ENCODE measurements at places on chromosomes 2 and 18. TPM values are rescaled to one million over a fixed set of nuclear protein-coding genes. Genes with fewer than 3 reads are reported as not detected.

The CD207 gene
- total RNA-seq, result not detected

The IL1R2 gene
- 3.8 TPM for total RNA-seq

GRCh38 chr2:54546923-54547720 is 91.0 kb downstream of the SPTBN1 start:
- peaks cover 52% of the 10 kb centered on the region for H3K4me1 ChIP-seq
- no peaks in the 10 kb centered on the region for H3K27me3 ChIP-seq

DNA sequence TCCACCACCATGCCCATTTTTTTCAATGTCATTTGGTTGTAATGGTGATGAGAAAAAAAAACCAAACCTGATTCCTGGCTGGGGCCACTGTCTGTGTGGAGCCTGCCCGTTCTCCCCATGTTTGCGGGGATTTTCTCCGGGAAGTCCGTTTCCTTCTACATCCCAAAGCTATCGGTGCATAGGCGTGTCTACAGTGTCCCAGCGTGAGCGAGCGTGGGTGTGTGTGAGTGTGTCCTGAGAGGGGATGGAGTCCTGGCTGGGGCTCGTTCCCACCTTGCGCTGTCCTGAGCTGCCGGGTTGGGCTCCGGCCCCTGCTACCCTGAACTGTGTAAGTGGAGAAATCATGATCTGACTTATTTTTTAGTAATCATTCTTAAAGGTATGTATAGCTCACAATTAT is 7.3 kb upstream of the ZAP70 start:
- no peaks in the 10 kb centered on the region for H3K36me3 ChIP-seq
- no peak overlapping the region for H3K4me3 ChIP-seq
- H3K4me1 ChIP-seq, result 0 out of 2 replicates have a peak, but pooled peaks cover 4% of the 10 kb centered on the region
- peaks cover 19% of the 10 kb centered on the region for H3K27me3 ChIP-seq

- no peaks in the 10 kb centered on the region for H3K36me3 ChIP-seq
- H3K4me3 ChIP-seq, result no peak overlapping the region
- H3K4me1 ChIP-seq, result no peaks in the 10 kb centered on the region
- no peaks in the 10 kb centered on the region for H3K27me3 ChIP-seq
- no peak for DNase-seq
Observed at GRCh38 chr18:54806526-54806925, 21.8 kb upstream of the RAB27B start.
